Muscle of back (tissue), 13 donors: ENCODE measurements at places on chromosomes 5 and 9. TPM values are rescaled to one million over a fixed set of nuclear protein-coding genes. Genes with fewer than 3 reads are reported as not detected.

GRCh38 chr5:76074487-76075065 lies 8.6 kb upstream of the SV2C start:
- no peak for DNase-seq

Gene GPR150
- 0.15 TPM for polyA plus RNA-seq

DNA sequence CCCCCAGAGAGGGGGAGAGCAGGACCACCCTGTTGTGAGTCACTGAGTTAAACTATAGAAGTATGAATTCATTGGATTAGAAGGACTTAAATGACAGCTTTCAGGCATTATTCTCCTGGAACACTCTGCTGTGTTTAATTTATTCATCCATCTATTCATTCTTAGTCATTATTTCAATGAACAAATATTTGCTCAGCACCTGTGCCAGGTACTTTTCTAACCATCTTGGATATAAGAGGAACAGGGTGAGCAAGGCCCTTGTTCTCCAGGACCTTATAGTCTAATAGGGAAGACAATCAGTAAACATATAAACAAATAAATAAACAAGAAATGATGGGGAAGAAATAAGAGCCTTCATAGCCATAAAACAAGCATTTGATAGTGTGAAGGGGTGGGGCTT lies 483.9 kb upstream of the BRINP1 start:
- DNase-seq, result no peak

Gene TAF11L10
- not detected for polyA plus RNA-seq

DNA sequence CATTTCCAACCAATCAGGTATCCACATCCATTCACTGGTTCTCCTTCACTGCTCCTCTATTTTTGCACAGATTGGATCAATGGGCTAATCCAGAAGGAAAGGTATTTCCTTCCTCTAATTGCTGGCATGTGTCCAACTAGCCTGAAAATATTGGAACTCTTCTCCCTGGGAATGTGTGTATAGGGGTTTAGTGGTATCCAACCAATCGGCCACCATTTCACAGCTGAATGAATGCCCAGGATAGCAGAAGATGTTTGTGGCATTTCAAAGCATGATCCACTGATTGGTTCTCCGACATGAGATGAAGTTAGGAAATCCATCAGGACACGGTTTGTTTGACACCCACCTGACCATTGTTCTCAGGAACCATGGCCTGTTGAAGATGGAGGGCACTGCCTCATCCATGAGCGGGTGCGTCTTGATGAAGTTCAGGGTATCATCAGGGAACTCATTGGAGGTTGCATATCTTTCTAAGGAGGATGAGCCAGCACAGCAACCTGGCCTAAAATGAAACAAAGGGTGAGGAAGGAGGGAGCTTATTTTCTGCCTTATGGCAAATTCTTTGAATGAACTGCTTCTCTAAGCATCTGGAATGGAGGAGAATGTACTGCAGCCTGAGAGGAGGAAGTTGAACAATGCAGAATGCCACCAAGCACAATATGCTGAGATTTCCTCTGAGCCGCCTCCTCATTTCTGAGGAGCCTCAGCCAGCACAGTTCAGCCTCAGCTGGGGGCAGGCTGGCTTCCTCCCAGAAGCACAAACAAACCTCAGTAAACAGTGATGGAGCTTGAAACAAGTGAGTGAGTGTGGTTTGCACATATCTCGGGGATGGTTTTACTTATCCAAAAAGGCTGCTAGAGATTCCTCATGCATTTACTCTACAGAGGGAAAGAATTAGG lies 94.6 kb downstream of the SEMA6A start:
- no peak for DNase-seq

GRCh38 chr9:87088192-87088591 lies 140.9 kb upstream of the GAS1 start:
- DNase-seq, result no peak

Gene GLRA1
- 0.14 TPM for polyA plus RNA-seq

GRCh38 chr5:66875315-66875714 lies 279.1 kb downstream of the MAST4 start:
- no peak for DNase-seq

DNA sequence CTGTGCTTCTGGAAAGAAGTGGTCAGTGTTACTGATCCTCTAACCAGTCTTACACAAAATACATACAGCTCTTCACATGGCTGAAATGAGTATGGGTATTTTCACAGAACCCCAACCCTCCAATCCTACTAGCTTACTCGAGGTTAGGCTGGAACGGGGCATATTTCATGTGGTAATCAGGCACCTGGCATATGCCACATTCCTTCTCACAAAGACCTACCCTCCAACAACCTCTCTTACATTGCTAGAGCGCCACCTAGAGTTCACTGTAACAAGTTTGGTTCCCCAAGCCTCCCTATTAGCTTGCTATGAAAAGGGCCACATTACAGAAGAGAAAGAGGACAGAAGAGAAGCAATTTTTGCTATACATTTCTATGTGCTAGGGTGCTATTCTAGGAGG lies 597.3 kb downstream of the PRELID2 start:
- no peak for DNase-seq

Gene SPATA31A6
- polyA plus RNA-seq, result not detected

- DNase-seq, result no peak
Observed at GRCh38 chr9:27189426-27189825, 80.4 kb downstream of the TEK start.

Gene ZNF618
- 15.4 TPM for polyA plus RNA-seq

- DNase-seq, result no peak
Observed at GRCh38 chr5:135631391-135631790, 52.6 kb upstream of the CXCL14 start.

Gene IL4
- not detected for polyA plus RNA-seq

DNA sequence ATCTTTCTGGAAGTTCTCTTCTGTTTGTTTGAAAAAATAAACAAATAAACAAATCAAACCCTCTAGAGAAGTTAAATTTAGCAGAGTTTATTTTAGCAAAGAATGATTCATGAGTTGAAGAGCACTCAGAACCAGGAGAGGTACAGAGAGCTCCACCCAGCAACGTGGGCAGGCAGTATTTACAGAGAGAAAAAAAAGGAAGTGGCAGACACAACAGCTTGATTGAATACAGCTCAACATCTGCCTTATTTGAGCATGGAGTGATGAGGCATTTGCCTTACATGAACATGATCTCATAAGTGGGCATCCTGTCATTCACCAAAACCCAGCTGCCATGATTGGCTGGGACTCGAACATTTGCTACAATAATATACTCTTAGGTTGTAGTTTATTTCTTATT lies 381.6 kb upstream of the ADAMTS16 start:
- DNase-seq, result no peak

DNA sequence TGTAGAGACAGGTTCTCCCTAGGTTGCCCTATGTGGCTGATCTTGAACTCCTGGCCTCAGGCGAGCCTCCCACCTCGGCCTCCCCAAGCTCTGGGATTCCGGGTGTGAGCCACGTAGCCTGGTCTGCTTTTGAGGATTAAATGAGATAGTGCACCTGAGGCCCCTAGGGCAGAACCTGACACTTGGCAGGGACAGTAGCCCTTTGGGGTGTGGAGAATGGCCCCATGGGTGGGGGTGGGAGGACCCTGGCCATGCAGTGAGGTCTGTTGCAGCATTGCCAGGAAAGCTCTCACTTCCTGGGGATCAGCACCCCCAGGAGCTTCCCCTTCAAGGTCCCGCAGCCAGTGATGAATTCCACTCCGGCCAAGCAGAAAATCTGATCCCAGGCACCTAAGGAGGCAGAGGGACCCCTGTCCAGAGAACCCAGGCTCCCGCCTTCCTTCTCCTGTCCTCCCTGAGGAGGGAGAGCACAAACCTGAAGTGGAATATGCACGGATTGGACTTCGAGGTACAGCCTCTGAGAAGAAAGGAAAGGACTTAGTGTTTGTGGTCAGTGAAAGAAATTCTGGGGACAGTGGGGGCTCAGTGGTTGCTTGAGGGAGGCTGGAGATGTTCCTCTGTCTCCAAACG lies 73.9 kb upstream of the UNC5A start:
- no peak for DNase-seq

DNA sequence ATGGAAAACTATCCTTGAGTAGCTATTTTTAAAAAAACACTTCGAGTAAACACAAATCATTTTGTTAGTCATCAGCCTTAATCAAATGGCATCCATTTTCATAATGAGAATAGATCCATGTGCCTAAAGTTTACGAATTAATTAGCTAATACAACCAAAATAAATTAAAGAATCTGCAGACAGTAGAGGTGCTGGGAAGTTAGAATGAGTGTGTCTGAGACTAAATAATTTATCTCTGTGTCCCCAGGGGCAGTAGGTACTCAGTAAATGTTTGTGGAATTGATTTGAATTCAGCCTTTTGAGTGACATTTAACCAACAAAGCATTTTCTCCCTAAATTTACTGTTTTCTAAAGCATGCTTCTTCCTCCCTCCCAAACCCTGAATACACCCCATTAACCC lies 18.6 kb downstream of the TNFSF15 start:
- no peak for DNase-seq

DNA sequence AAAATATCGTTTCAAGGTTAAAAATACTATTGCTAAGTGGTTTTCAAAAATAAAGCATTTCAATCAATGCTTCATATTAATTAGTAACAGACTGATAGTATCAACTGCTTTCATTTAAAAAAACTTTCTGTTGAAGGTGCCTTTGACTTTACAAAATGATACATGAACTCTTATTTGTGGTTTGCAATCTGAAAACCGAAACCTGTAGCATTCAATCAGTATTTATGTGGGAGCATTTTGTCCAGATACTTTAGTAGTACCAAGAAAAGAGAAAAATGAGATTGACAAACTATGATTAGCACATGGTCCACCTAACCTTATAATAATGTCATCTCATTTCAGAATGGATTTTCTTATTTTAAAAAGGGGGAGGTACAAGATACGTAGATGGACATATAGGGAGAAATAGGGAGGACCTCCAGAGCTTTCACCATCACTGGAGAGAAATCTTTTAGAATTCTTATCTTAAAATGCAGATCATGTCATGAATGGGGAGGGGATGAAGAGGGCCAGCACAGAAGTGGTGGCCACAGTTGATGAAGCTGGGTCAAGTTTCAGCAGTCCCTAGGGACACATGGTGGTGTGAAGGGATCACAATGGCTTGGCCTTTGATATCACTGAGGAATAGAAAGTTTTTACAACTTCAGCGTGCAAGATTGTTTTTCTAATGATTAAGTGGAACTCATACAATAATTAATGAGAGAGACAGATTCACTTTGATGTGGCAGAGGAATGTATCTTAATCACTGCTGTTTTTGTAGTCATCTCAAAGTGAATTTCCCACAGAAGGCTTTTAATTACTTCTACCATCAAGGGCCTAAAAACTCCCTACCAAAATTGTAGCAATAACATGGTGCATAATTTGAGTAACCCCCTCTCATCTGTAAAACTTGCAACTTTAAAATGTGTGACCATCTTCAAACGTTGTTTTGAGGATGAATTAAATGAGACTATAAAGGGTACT lies 322.3 kb upstream of the EDIL3 start:
- DNase-seq, result no peak

- DNase-seq, result no peak
Observed at GRCh38 chr5:57036761-57037160, 84.8 kb upstream of the MIER3 start.

DNA sequence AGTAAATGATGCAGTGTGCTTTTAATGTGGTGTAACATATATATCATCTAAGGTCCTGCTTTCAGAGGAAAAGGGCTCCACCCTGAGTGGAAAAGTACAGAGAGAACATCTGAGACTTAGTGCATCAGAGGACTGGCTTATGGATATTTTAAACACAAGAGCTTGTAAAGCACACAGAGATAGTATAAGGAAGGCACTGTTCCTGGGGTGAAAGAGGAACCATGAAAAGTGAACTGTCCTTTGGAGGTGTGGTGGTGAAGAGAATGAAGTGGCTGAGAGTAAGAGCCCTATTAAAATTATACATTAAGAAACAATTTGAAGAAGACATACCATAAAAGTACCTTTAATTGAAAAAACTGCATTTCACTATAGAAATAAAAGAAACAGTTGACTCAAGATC lies 68.9 kb downstream of the CSF2 start:
- DNase-seq, result no peak

DNA sequence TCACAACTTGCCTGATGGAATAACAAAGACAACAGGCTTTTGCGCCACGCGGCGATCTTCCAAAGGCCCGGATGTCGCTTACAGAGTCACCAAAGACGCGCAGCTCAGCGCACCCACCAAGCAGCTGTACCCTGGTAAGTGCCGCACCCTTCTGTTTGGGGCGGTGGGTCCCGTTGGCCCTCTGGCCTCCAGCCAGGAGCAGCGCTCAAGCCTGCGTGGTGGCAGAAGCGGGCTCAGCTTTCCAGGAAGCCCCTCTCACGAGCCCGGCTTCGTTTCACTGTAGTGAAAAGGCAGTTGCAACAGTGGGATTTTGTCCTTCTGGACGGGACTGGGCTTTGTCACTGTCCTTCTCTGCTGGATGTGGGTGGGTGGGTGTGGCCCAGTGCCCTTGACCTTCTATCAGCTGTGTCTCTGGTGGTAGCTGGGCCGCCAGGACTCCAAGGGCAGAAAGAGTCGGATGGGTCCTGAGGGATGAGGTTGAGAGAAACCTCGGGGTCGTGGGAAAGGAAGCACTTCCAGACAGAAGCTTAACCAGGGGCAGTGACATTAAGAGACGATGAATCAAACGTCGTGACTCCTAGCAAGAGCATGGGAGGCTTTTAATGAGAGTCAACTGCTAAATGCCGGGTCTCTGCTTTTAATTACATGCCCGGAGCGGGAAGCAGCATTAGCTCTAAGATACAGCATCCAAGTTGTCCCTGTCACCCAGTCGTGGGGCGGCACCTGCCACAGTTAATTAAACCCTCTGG lies 49.5 kb downstream of the COL5A1 start:
- DNase-seq, result no peak

- peak; percentile 87 for DNase-seq
Observed at GRCh38 chr9:22008717-22009505, at the start of gene CDKN2B. CDKN2B (minus strand) TSS chr9:22009305; CDS start chr9:22008953, 352 bp downstream.

GRCh38 chr5:122494109-122494508 lies 182.1 kb downstream of the SNCAIP start:
- DNase-seq, result no peak

Gene LRRC19
- 0.19 TPM for polyA plus RNA-seq

Gene GABRB2
- polyA plus RNA-seq, result 1.8 TPM

DNA sequence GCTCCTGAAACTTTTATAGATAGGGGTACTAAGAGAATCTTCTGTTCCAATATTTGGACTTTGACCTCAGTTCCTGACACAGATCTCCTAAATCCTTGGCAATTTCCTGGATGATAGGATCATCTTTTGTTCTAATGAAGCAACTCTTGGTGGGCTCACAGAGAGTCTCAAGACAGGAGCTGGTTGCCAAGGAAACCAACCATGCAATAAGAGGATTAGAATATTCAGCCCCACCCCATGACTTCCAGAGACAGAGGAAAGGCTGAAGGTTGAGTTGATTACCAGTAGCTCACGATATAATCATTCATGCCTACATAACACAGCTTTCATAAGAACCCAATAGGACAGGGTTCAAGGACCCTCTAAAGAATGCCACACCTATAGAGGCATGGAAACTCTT lies 2050.2 kb upstream of the CDH6 start:
- no peak for DNase-seq

DNA sequence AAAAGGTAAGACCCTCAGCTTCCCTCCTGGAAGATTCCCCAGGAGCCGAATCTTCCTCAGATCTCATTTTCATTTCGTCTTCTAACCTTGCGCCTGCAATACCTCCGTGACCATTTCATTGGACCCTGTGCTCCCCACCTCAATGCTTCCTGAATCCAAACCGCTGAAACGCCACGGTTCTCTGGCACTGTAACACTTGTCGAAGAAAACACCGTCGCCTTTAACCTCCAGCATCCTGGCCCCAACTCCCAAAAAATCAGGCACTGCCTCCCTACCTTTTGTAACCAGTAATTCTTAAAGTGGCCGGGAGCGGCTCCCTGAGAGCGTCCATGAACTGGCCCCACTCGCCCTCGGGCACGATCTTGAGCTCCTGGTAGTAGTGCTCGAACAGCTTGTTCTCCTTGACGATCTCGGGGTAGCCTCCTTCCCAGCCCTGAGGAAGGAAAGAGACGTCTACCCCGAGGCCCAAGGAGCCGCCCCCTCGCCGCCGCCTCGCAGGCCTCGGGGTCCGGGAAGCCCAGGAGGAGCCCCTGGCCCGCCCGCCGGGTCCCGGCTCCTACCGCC lies 438 bp downstream of the NSUN2 start:
- DNase-seq, result peak; percentile 16
